ENCODE measurements at places on chromosomes 3 and 15.

DNA sequence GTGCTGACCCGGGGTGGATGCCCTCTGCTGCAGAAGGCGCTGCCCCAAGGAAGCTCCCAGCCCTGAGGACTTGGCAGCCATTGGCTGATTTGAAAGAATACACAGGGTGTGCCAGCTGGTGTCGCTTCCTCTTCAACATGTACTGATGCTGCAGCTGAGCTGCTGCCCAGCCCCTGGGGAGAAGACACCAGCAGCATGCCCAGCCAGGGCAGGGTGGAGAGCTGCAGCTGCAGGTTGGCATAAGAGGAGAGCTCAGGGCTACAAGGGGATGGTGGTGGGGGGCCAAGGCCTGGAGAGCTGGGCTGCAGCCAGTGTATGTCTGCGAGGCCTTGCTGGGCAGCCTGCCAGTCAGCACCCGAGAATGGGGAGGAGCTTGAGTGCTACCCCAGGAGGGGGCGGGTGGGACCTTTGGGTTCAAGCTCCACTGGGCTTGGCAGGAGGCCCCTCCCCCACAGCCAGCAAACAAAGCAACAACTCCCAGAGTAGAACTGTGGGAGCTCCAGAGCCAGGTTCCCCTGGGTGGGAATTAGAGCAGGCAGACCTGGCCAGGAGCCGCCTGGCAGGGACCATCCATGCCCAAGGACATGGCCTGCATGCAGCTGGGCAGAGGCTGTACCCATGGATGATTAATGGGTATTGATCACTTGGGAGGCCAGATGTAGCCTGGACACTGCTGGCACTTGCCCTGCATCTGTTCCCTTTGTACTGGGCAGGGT, 9.2 kb upstream of the SEMA4B start:
- no peak for DNase-seq

- DNase-seq, result no peak
Measured at GRCh38 chr3:149401926-149402310, 24.5 kb upstream of the TM4SF1 start.

GRCh38 chr3:22156868-22157267, 405.9 kb upstream of the ZNF385D start:
- no peak for DNase-seq

GRCh38 chr3:188458756-188459155, 304.8 kb downstream of the LPP start:
- no peak for DNase-seq
